A549 treated with DMSO at 1 μM for 4 hours (cell line): ENCODE measurements at places on chromosomes 3 and 15. TPM values are rescaled to one million over a fixed set of nuclear protein-coding genes. Genes with fewer than 3 reads are reported as not detected.

Gene ZNF80
- not detected in 5 replicates for total RNA-seq

Gene CLEC3B
- total RNA-seq: 0.10 TPM in 1 of 5 replicates, not detected in the others

Gene FEZF2
- not detected in 5 replicates for total RNA-seq

Gene CCR2
- total RNA-seq: not detected in 5 replicates

Gene GABRR3
- total RNA-seq: not detected in 5 replicates

Gene SI
- not detected in 5 replicates for total RNA-seq

Gene IQCF5
- total RNA-seq: not detected in 5 replicates

Gene LEKR1
- total RNA-seq: 0.39 to 1.1 TPM (median 1.0 TPM) in 5 replicates

Gene CX3CR1
- 0.09 to 0.25 TPM in 2 of 5 replicates, not detected in the others for total RNA-seq

Gene SEMA5B
- total RNA-seq: 0.16 to 1.1 TPM (median 0.26 TPM) in 5 replicates

Gene SEMA7A
- total RNA-seq: 2.9 to 4.6 TPM (median 3.4 TPM) in 5 replicates

Gene NUSAP1
- 66.7 to 83.9 TPM (median 78.4 TPM) in 5 replicates for total RNA-seq

Gene GOLGA8G
- total RNA-seq: 0.04 TPM in 1 of 5 replicates, not detected in the others

Gene CPNE9
- 0.08 to 0.33 TPM (median 0.15 TPM) in 4 of 5 replicates, not detected in the other for total RNA-seq

Gene DENND6A
- 5.9 to 9.0 TPM (median 8.2 TPM) in 5 replicates for total RNA-seq

Gene WDR5B
- 3.0 to 4.1 TPM (median 3.4 TPM) in 5 replicates for total RNA-seq

Gene CCR9
- total RNA-seq: not detected in 5 replicates

Gene NAA80
- 4.8 to 6.7 TPM (median 5.1 TPM) in 5 replicates for total RNA-seq

Gene SMCO1
- not detected in 5 replicates for total RNA-seq

Gene EBLN2
- 0.38 to 0.57 TPM (median 0.51 TPM) in 5 replicates for total RNA-seq
